ENCODE measurements at places on chromosomes 1 and 21.
A peak's percentile ranks its signal among the peaks of the same experiment; 100 is the strongest.

DNA sequence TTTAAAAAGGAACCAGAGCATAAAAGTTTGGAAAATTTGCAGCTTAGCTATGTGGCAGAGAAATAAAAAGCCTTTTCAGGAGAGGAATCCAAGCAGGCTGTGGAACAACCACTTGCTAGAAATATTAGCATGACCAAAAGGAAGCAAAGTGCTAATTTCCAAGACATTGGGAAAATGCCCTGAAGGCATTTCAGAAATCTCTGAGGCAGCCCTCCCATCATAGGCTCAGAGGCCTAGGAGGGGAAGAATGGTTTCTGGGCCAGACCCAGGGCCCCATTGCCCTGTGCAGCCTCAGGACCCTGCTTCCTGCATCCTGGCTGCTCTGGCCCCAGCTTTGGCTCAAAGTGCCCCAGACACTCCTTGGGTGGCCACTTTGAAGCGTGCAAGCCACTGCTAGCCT lies 56.8 kb downstream of the TENT5C start:
- H3K36me3 ChIP-seq: no peaks in the 10 kb centered on the region
- no peak for DNase-seq
- H3K27me3 ChIP-seq: no peaks in the 10 kb centered on the region
- H3K4me3 ChIP-seq: no peak overlapping the region

DNA sequence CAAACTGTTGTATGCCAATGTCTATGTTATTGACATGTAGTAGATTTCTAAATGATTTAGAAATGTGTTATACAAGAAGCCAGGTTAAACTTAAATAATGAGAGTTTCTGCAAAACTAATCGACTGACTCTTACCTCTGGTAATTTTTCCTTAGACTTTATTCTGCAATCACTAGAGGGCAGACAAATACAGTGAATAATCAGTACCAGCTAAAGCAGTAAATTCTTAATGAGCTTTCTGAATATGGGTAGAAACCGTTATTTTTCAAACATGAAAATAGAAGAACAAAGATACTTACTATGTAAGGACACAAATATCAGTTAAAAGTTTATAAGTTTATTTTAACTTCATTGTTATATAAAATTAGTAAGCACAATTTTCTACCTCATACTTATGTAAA lies 97.9 kb upstream of the RGS1 start:
- no peaks in the 10 kb centered on the region for H3K36me3 ChIP-seq
- peak; percentile 63 for DNase-seq
- H3K4me3 ChIP-seq: no peak overlapping the region

GRCh38 chr1:179447489-179447888 lies 81.7 kb downstream of the AXDND1 start:
- H3K27me3 ChIP-seq: no peaks in the 10 kb centered on the region
- no peaks in the 10 kb centered on the region for H3K36me3 ChIP-seq
- H3K4me3 ChIP-seq: no peak overlapping the region
- no peak overlapping the region for H3K27ac ChIP-seq

DNA sequence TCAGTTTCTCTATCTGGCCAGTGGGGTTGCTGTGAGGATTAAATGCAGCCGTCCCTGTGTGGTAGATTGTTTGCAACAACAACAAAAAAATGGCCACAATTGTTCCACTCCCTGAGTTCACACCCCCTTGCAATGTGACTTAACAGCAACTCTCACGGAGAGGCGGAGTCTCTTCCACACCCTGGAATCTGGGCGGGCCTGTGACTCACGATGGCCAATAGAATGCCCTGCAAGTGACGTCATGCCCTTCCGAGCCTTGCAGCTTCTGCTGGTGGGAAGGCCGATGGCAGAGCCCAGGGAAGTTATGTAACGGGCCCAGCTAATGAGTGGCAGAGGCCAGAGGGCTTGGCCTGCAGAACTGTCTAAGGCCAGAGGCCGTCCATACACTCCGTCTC lies 87.9 kb downstream of the RIPK4 start:
- peaks cover 35% of the 10 kb centered on the region for H3K4me1 ChIP-seq
- peak; percentile 100 for DNase-seq
- no peaks in the 10 kb centered on the region for H3K27me3 ChIP-seq
- no peaks in the 10 kb centered on the region for H3K36me3 ChIP-seq
- H3K27ac ChIP-seq: peak overlapping the region; percentile 87
- H3K4me3 ChIP-seq: peak overlapping the region; percentile 60

DNA sequence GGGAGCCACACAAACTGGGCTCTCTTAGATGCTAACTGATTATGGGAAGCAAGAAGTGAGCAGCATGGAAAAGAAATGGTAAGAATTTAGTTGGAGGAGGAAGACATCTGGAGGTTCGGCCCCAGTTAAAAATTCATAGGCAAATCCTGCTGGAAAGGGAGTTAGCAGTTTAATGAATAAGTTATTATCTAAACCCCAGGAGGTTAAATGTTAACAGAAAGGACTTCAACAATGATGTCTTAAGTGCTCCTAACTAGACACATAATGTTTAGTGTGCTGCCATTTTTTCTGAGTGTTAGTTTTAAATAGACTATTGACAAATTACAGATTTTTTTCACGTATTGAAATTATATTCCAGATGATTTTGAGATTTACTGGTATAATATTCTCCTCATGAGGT lies 1265.3 kb upstream of the ADGRL2 start:
- H3K27ac ChIP-seq: no peak overlapping the region
- H3K4me3 ChIP-seq: no peak overlapping the region
- DNase-seq: no peak
- H3K27me3 ChIP-seq: no peaks in the 10 kb centered on the region
- H3K36me3 ChIP-seq: no peaks in the 10 kb centered on the region
- peaks cover 18% of the 10 kb centered on the region for H3K4me1 ChIP-seq

GRCh38 chr1:41860771-41861170 lies 58.0 kb downstream of the HIVEP3 start:
- H3K27me3 ChIP-seq: no peaks in the 10 kb centered on the region
- peaks cover 24% of the 10 kb centered on the region for H3K4me1 ChIP-seq
- no peaks in the 10 kb centered on the region for H3K36me3 ChIP-seq
- H3K4me3 ChIP-seq: no peak overlapping the region
- DNase-seq: no peak
- H3K27ac ChIP-seq: no peak overlapping the region

DNA sequence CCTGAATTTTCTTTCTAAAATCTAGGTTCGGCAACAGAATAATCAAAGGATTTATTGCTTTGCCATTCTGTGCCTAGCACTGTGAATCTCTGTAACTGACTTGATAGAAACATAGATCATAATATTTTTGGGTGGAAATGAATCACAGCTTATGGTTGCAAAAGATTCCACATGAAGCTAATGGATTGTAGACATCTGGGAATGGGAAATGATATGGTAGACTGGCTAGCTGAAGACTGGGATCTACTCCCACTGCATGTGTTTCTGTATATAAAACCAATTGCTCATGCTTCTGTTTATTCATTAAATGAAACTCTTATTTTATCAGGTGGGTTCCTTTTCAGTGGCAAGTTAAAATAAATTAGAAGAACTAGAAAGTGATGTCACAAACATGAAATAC lies 395.6 kb downstream of the ST6GALNAC3 start:
- H3K27me3 ChIP-seq: no peaks in the 10 kb centered on the region
- H3K36me3 ChIP-seq: no peaks in the 10 kb centered on the region
- H3K4me3 ChIP-seq: no peak overlapping the region
- no peak for DNase-seq
- no peak overlapping the region for H3K27ac ChIP-seq

DNA sequence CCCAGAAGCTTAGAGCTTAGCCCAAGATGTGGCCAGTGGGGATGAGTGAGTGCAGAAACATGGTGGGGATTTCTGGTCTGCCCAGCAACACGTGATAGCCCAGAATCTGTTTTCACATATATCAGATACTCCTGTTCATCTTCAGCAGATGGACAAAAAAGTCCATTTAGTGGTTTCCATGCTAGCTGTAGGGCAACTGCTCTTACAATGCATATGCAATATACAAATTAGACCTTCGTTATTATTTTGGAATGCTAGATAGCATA lies 96.9 kb upstream of the SGIP1 start:
- H3K27me3 ChIP-seq: no peaks in the 10 kb centered on the region
- H3K27ac ChIP-seq: no peak overlapping the region
- H3K4me1 ChIP-seq: peaks cover 27% of the 10 kb centered on the region
- no peak overlapping the region for H3K4me3 ChIP-seq
- no peak for DNase-seq

- no peak for DNase-seq
- H3K36me3 ChIP-seq: peaks cover 6% of the 10 kb centered on the region
- peak overlapping the region; percentile 75 for H3K4me3 ChIP-seq
Measured at GRCh38 chr21:29018540-29018939, 609 bp downstream of the RWDD2B start.

GRCh38 chr1:87636198-87636892 lies 307.7 kb downstream of the LMO4 start:
- H3K27ac ChIP-seq: no peak overlapping the region
- no peak overlapping the region for H3K4me3 ChIP-seq
- H3K27me3 ChIP-seq: no peaks in the 10 kb centered on the region

DNA sequence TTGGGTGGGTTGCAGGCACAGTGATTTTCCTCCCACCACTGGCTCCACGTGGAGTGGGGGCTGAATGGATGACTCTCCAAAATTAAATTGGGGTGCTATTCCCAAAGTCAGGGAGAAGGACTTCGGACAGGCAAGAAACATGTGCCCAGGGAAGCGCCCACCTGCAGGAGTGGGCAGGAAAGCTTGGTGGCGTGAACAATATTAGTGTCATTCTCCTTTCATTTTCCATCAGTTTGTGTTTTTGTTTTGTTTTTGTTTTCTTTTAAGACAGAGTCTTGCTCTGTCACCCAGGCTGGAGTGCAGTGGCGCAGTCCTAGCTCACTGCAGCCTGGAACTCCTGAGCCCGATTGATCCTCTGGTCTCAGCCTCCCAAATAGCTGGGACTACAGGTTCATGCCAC lies 30.1 kb downstream of the TOMM20 start:
- no peak overlapping the region for H3K4me3 ChIP-seq
- H3K27me3 ChIP-seq: no peaks in the 10 kb centered on the region
- H3K36me3 ChIP-seq: peaks cover 11% of the 10 kb centered on the region

GRCh38 chr21:36747041-36747814 lies 48.3 kb downstream of the SIM2 start:
- no peaks in the 10 kb centered on the region for H3K4me1 ChIP-seq
- H3K36me3 ChIP-seq: peaks cover 44% of the 10 kb centered on the region
- H3K27me3 ChIP-seq: no peaks in the 10 kb centered on the region
- DNase-seq: no peak

GRCh38 chr1:25620211-25620610 lies 3.6 kb downstream of the MAN1C1 start:
- no peak for DNase-seq
- no peak overlapping the region for H3K27ac ChIP-seq
- peaks cover 13% of the 10 kb centered on the region for H3K4me1 ChIP-seq
- no peak overlapping the region for H3K4me3 ChIP-seq

- H3K4me1 ChIP-seq: peaks cover 44% of the 10 kb centered on the region
- DNase-seq: no peak
- H3K27me3 ChIP-seq: no peaks in the 10 kb centered on the region
Measured at GRCh38 chr1:182383037-182383661, 8.4 kb downstream of the GLUL start.

GRCh38 chr1:243738020-243738419 lies 112.0 kb downstream of the AKT3 start:
- no peaks in the 10 kb centered on the region for H3K27me3 ChIP-seq
- H3K4me1 ChIP-seq: peaks cover 10% of the 10 kb centered on the region
- no peaks in the 10 kb centered on the region for H3K36me3 ChIP-seq
- no peak overlapping the region for H3K27ac ChIP-seq
- no peak for DNase-seq
- H3K4me3 ChIP-seq: no peak overlapping the region

GRCh38 chr1:212686591-212686990 lies 13.0 kb downstream of the BATF3 start:
- H3K36me3 ChIP-seq: no peaks in the 10 kb centered on the region

- no peaks in the 10 kb centered on the region for H3K27me3 ChIP-seq
- no peak overlapping the region for H3K27ac ChIP-seq
- peaks cover 7% of the 10 kb centered on the region for H3K4me1 ChIP-seq
- H3K4me3 ChIP-seq: no peak overlapping the region
Measured at GRCh38 chr21:37547615-37548200, 181.1 kb downstream of the DYRK1A start.

GRCh38 chr1:149844101-149844500 lies 55.3 kb upstream of the BOLA1 start:
- peak overlapping the region; percentile 93 for H3K4me3 ChIP-seq
- peaks cover 10% of the 10 kb centered on the region for H3K36me3 ChIP-seq
- DNase-seq: peak; percentile 80

DNA sequence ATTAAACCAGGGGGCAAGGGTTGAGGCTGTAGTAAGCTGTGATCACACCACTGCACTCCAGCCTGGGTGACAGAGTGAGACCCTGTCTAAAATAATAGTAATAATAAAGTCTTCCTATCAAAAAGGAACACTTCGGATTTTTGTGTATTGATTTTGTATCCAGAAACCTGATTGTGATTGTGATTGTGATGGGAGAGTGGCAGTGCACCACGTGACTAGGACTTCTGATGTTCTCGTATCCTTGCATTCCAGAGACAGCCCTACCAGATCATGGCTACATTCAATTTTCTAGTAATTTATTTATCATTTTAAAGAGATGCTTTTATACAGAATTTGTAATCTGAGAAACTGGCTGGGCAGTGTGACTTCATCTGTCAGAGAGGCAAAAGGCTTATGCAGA lies 2.6 kb upstream of the KIF1B start:
- H3K4me3 ChIP-seq: no peak overlapping the region
- H3K4me1 ChIP-seq: peaks cover 11% of the 10 kb centered on the region
- H3K36me3 ChIP-seq: no peaks in the 10 kb centered on the region
- no peaks in the 10 kb centered on the region for H3K27me3 ChIP-seq
- no peak for DNase-seq

DNA sequence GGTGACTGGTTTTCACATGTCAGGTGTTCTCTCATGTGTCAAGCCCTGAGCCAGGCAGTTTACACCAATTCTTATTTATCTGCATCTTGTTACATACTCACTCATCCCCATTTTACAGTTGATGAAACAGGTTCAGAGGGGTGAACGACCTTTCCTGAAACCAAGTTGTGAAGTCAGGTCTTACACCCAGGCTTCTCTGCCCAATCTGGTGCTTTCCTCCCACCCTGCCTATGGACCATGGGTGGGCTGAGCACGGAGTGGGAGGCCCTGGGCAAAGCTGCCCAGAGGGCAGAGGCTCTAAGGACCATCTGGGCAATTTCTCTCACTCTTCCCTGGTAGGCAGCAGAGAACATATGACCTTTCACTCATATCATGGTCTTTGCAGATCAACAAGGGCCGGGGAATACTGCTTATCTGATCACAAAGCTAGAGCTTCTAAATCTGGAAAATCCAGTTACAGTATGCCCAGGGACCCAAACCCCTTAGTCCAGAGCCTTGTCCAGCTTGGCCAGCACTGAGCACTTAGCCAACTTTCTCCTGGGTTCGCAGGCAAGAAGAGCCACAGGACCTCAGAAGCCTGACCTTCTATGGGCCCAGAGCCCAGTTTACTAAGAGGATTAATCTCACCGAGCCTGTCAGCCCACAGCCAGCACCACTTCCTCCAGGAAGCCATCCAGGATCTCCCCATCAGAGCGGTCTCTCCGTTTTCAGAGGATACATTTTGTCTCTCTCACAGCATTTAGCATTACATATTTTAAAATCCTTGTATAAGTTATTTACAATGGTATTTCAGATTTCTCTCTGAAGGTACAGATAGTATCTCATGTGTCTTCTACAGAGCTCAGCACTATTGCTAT lies 16.0 kb upstream of the TTC39A start:
- H3K27me3 ChIP-seq: peaks cover 21% of the 10 kb centered on the region

All from MCF 10A (cell line).